ENCODE measurements at places on chromosomes 4 and X.

- DNase-seq = no peak
Measured at GRCh38 chr4:38785901-38786402, 3.2 kb upstream of the TLR10 start.

- DNase-seq = no peak
Measured at GRCh38 chrX:119479845-119480244, 11.6 kb downstream of the SLC25A5 start.

DNA sequence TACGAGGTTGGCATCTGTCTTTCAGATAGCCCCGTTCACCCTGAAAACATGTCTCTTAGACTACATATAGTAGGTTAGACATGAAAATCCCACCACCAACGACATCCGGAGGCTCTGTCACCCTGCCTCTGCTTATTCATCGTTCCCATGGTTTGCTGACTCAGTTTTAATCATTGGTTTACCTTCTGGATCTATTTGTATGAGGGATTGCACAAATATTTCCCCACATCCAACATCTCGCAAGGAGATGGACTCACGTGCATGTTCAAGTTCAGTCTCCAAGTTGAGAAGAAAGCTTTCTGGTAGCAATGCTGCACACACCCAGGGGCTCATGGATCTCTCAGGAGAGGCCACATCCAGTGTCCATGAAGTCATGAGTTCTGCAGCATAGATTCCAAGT lies 10.8 kb downstream of the CETN2 start:
- no peak for DNase-seq

DNA sequence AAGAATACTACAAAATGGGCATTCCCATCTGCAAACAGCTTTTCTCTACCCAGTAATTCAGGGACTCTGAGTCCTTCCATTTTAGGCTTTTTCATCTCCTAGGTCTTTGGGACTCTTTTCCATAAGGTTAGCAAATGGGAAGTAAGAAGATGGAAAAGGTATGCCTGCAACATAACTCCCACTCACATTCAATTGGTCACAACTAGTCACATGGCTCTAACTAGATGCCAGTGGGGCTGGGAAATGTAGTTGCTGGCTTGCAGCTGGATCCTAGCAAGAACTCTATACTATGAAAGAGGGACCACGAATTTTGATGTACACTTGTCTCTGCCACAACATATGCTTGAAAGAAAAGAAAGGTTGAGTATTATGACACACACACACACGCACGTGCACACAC lies 954.9 kb upstream of the FTHL17 start:
- DNase-seq = no peak

GRCh38 chrX:3046253-3047240 lies 5.3 kb downstream of the ARSF start:
- DNase-seq = no peak

DNA sequence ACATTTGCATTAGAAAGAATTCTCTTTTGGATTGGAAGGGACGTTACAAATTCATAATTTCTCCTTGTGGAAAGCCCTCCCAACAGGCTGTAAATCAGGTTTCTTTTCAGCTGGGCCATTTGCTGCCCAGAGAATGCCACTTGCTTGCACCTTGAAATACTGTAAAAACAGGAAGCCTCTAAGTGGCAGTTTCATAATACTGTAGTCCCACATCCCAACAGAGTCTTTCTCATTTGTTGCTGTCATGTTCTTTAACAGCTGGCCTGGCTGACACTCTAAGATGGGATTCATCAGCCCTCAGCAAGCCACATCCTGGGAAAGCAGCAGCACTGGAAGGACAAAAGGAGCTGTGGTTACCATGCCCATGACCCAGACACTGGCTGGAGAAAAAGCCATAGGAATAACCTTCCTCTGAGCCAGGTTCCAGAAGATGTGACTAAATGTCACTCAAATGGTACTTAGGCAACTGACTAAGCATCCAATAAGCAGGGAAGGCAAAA lies 221.9 kb upstream of the MBNL3 start:
- no peak for DNase-seq

GRCh38 chr4:985123-985830 lies 1.6 kb upstream of the IDUA start:
- no peak for DNase-seq
